ENCODE measurements at places on chromosomes 2 and 18.

- no peak for DNase-seq
Measured at GRCh38 chr2:145692971-145693478, 1173.1 kb upstream of the ZEB2 start.

- DNase-seq, result no peak
Measured at GRCh38 chr2:199982126-199982843, 26.9 kb downstream of the MAIP1 start.

DNA sequence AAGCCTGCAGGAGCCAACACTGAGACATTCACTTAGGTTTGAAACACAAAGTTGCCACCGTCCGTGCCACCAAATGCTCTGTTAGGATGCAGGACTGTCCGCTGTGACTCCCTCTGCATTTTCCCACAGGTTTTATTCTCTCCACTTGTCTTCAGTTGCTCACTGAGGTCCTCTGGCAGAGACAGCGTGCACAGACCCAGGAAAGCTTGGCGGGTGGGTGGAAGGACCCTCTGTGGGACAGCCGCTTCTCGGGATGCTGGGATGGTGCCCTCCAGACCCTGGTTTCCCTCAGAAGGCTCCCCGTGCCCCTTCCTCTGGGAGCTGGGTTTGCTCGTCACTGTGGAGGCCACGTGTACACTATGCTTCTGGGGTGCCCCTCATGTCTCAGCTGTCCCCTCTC lies 733.6 kb downstream of the GALR1 start:
- no peak for DNase-seq

- DNase-seq, result no peak
Measured at GRCh38 chr2:207594731-207595130, 30.5 kb downstream of the METTL21A start.

DNA sequence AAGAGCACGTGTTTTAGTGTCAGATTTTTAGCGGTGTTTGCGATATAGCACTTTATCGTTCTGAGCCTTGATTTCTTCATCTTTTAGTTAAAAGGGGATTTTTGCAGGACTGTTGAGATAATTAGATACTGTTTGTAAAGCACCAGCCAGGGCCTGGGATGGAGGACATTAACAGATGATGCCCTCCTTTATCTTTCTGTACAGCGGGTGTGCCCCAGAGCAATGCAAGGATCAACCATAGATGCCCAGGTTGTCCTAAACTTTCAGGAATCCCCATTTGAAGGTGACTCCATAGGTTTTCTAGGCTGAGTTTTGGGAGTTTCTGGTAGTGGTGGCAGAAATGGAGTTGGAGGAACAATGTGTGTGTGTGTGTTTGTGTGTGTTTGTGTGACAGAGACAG lies 97.0 kb upstream of the SPRED2 start:
- no peak for DNase-seq

DNA sequence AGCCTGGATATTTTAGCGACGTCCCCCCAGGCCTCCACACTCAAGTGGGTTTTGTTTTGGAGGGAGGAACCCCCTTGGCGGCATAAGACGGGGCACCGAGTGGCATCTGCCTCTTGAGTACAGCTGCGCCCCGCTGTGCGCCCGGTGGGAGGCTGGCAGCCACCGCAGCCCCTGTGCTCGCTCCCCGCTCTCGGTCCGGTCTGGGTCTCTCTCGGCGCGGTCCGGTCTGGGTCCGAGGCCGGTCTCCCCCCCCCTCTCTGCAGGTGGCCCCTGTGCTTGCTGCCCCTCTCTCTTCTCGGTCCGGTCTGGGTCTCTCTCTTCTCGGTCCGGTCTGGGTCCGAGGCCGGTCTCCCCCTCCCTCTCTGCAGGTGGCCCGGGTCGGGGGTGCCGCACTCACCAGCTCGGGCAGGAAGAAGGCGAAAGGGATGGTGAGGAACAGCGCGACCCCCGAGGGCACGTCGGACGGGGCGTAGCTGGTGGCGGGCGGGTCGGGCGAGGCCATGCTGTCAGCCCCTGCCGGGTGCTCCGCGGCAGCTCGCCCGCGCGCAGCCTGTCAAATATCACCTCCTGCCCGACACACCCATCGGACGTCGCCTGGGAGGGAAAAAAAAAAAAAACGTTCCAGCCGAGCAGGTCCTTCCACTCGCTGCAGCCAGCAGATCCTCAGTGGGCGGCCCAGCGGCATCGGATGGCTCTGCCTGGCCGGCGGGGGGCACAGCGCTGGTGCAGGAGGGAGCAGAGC lies at the start of gene MALL:
TSS of gene MALL (minus strand) at position 532 of the 742 bp plus-strand sequence. CDS start at position 502, 30 bp downstream.
- DNase-seq, result no peak

DNA sequence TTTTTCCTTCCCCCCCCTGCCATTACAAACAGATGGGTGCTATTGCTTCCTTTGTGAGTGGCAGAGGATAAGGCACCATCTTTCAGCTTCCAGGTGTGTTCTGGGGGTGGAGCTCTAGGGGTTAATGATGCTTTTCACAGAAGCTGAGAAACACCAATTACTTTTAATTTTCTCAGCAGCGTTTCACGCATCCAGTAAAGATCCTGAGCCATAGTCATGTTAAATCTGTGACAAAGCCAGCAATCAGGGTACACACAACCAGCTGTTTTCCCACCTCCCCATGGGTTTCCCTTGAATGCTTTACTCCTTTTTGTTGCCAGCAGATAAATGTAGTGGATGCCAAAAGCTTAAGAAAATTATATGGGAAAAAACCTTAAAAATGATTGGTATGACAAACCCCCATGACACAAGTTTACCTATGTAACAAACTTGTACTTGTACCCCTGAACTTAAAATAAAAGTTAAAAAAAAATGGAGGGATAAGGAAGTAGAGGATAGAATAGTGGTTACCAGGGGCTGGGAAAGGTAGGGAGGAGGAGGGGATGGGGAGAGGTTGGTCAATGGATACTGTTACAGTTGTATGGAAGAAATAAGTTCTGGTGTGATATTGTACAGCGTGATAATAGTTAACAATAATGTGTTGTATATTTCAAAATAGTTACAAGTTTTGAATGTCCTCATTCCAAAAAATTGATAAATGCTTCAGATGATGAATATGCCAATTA lies 70.0 kb downstream of the ACOXL start:
- no peak for DNase-seq

GRCh38 chr2:70946832-70947442 lies 11.2 kb downstream of the ATP6V1B1 start:
- peak; percentile 27 for DNase-seq

- no peak for DNase-seq
Measured at GRCh38 chr2:48617618-48618017, at the start of gene GTF2A1L. GTF2A1L (plus strand) TSS chr2:48617856; CDS start chr2:48617875, 19 bp downstream.

DNA sequence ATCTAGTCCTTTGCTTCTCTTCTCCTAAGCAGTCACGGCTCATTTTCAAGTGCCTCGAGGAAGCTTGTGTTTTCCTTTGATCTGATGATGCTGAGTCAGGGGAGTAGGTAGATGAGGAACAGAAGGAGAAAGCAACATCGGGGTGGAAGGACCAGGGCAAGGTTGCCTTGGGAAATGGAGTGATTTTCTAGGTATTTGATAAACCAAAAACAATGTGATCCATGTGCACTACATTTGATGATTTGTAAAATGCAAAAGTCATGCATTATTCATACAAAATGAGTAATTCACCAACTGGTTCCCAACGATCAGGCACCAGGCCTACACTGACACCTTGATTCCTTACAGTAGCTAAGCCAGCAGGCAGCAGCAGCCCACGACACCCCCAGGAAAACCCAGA lies 205.3 kb downstream of the ANAPC1 start:
- DNase-seq, result no peak

- no peak for DNase-seq
Measured at GRCh38 chr2:11749646-11750349, 3.4 kb downstream of the LPIN1 start.
